ENCODE measurements at places on chromosomes 13 and 19.

DNA sequence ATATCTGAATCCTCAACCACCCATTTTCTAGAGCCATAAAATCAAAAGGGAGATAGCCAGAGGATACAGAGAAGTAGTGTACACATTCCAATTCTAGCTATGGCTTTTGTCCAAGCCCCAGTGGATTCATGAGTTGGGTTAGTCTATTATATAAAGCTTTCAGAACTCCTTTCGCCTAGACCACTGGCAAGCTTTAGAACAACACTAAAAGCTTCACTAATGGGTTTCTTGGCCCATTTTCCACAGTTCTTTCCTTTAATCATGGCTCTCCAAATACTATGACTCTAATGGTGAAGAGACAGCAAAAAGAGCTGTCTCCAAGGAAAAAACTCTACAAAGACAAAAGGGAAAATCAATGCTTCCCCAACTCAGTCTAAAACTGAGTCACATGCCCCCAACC, 48.2 kb upstream of the SLITRK5 start:
- no peak for DNase-seq

DNA sequence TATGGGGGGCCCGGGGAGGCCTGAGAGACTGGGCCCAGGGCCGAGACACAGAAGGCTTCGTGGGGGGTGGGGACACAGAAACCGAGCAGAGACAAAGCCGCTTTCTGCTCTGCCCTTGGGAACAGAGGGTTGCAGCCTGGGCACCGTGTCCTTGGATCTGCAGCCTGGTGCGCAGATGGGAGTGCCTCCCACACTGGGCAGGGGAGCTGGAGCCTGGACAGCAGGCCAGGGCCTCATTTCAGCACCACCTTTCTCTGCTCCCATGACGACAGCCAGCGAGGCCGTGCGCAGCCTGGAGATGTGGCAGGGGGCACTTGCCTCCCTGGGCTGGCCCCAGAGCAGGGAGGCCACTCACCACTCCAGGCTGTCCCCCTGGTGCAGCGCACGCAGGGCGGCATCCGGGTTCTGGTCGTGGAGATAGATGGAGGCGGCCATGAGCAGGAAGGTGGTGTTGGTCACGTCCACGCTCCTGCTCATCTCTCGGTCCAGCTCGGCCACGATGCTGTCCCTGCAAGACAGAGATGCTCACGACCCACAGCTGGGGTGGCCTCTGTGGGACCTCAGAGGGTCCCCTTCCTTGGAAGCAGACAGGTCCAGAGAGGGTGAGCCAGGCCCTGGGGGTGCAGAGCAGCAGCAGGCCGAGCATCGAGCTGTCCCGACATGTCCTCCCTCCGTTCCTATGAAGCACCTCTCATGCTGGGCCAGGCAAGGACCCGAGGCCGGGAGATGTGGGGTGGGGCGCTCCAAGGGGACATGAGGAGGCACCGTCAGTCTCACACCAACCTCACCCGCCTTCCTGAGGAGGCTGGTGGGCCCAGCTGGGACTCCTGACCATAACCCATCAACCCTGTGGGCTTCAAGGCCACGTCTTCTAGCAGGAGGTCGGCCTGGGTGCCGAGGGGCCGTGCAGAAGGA, 10.9 kb upstream of the CERS1 start:
- DNase-seq = no peak

DNA sequence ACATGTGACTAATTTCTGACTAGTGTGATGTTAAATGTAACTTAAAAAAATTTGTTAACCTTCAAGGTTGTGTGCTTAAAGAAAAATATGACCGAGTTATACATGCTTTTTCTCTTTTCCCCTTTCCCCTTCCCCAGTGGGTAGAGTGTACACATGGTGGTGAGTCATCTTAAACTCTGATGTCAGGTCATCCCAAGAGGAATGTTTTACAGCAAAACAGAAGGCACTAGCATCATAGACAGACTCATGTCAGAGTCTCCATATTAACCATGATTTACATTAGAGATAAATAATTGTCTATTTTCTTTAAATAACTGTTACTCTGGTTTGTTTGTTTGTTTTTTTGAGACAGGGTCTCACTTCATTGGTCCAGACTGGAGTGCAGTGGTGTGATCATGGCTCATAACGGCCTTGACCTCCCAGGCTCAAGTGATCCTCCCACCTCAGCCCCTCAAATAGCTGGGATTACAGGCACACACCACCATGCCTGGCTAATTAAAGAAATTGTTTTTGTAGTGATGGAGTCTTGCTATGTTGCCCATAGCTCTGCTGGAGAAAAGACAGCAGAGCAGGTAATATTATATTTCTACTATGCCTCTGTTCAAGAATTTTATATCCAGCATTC, 160.4 kb upstream of the PCDH9 start:
- DNase-seq = peak; percentile 79

- no peak for DNase-seq
Measured at GRCh38 chr19:10289167-10289835, 451 bp upstream of the ICAM5 start.

DNA sequence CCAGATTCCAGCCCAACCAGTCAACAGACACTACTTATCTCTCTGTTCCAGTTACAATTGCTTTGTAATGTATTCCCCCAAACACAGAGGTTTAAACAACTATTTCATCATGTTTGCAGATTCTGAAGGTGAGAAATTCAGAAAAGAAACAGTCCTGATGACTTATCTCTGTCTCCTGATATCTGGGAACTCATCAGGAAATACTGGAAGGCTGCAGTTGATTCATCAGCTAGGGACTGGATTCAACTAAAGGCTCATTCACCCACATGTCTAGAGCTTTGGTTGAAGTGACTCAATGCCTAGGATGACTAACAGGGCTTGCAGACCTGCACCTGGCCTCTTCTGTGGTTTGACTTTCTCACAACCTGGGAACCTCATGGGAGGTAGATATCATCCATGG, 56.6 kb upstream of the GPC6 start:
- peak; percentile 99 for DNase-seq

GRCh38 chr19:13207237-13207845, 57.1 kb downstream of the IER2 start:
- DNase-seq = no peak

GRCh38 chr19:34482380-34483250, 1.1 kb downstream of the WTIP start:
- DNase-seq = peak; percentile 46

- no peak for DNase-seq
Measured at GRCh38 chr13:80382576-80382975, 41.6 kb upstream of the SPRY2 start.

GRCh38 chr13:73417012-73417615, 358.3 kb downstream of the KLF5 start:
- peak; percentile 21 for DNase-seq

DNA sequence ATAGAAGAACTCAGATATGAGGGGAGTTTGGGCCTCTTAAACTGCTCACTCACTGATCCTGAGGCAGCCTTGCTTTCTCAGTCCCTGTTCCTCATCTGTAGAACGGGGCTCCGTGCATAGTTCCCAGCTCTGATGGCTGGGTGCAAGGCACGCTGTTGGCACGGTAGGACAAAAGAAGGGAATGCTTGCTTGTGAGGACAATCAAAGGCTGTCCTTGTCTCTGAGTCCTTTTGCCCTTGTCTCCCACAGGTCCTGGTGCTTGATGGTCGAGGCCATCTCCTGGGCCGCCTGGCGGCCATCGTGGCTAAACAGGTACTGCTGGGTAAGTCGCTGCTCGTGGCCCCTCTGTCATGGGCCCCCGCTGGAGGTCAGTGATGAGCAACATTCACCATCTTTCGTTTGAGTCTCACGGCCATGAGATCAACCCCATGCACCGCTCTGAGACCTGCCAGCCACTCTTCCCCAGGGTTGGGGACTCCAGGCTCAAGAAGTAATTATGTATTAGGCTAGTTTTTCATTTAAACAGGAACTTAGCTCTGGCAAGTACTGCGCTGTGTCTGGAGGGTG, 2.3 kb downstream of the RPL13A start:
- DNase-seq = no peak
